Karpas-422 (cell line): ENCODE measurements at places on chromosomes 2 and 18. TPM values are rescaled to one million over a fixed set of nuclear protein-coding genes. Genes with fewer than 3 reads are reported as not detected.

The MDH1B gene
- 1.7 and 2.8 TPM in 2 replicates for total RNA-seq

The LRRC30 gene
- not detected in 2 replicates for total RNA-seq

The TXNL4A gene
- total RNA-seq: 128 and 186 TPM in 2 replicates

The RGPD3 gene
- total RNA-seq: not detected in 2 replicates

The OTOS gene
- total RNA-seq: not detected in 2 replicates

The PGAP1 gene
- total RNA-seq: 6.5 and 22.4 TPM in 2 replicates

The EIF4E2 gene
- 53.0 and 58.2 TPM in 2 replicates for total RNA-seq

The CHRNG gene
- not detected in 2 replicates for total RNA-seq

The DTNB gene
- 6.9 and 9.1 TPM in 2 replicates for total RNA-seq

GRCh38 chr18:43952398-43952797, 675.1 kb upstream of the SYT4 start:
- H3K27me3 ChIP-seq: no peaks in the 10 kb centered on the region
- H3K4me1 ChIP-seq: no peaks in the 10 kb centered on the region
- H3K36me3 ChIP-seq: no peaks in the 10 kb centered on the region
- H3K4me3 ChIP-seq: no peak overlapping the region
- DNase-seq: no peak

GRCh38 chr2:138572318-138572717, 70.7 kb downstream of the SPOPL start:
- peaks cover 67% of the 10 kb centered on the region; the same call in 1 of the 2 replicates for H3K36me3 ChIP-seq
- no peaks in the 10 kb centered on the region for H3K27me3 ChIP-seq
- no peak overlapping the region for H3K4me3 ChIP-seq
- no peak for DNase-seq

DNA sequence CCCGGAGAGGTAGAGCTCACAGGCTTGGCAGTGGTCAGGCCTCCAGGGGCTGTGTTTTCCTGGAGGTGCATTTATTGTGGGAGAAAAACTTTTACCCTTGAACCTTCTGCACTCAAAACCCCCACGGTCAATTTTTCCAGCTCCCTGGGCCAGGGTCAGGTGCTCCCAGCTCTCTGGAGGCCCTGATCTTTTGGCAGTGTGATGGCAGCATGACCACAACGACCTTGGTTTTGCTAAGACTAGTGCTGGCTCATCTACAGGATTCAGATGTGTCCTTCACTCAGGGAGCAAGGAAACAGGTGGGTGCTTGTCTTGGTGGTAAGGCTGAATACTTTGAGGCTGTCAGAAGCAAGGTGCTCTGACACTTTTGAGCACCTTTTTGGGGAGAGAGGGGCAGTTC, 92.3 kb downstream of the CCDC93 start:
- peaks cover 33% of the 10 kb centered on the region; the same call in 1 of the 2 replicates for H3K36me3 ChIP-seq
- no peak overlapping the region for H3K27ac ChIP-seq
- DNase-seq: peak; percentile 36
- H3K4me3 ChIP-seq: no peak overlapping the region
- H3K27me3 ChIP-seq: no peaks in the 10 kb centered on the region

DNA sequence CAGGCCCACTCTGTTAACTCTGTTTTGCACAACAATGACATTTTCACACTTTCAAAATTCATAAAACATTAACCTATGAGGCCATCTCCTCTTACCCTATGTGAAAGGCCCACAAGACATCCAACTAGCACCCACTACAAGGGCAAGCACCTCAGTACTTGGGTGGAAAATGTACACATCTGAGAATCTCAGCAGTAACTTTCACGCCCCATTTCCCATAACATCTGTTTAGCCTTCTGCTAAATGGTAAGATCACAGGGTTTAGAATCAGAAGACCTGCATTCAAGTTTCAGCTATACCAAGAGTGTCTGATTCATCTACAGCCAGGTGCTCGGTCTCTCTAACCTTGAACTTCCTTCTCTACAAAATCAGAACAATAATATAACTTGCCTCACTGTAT, 89.2 kb downstream of the SP100 start:
- H3K27ac ChIP-seq: no peak overlapping the region
- DNase-seq: no peak
- H3K27me3 ChIP-seq: no peaks in the 10 kb centered on the region
- no peaks in the 10 kb centered on the region for H3K4me1 ChIP-seq
- H3K4me3 ChIP-seq: no peak overlapping the region

- H3K4me1 ChIP-seq: peaks cover 4% of the 10 kb centered on the region
- no peaks in the 10 kb centered on the region for H3K36me3 ChIP-seq
- H3K27me3 ChIP-seq: no peaks in the 10 kb centered on the region
- H3K4me3 ChIP-seq: no peak within 1 kb of the TSS
- no peak within 1 kb of the TSS for H3K27ac ChIP-seq
Observed at GRCh38 chr2:216695401-216695821, at the start of gene IGFBP5. Gene IGFBP5 (minus strand): TSS chr2:216695549. CDS start chr2:216694775, 774 bp downstream.

DNA sequence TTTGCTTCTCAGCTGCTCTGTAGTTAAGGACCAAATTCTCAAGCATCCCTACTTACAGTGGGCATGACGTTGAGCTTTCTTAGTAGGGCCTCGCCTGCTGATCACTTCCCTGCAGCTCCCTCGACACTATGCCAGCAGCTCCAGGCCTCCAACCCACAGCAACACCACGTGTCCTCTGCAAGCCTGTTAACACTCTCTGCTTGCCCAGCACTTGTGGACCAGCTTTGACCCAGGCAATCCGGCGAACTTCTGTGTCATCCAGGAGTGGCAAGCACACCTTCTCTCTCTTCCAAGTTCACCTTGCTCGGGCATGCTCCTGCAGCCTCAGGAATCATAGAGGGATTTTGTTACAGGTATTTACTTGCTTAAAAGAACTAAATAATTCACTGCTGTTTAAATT, 138.6 kb upstream of the FHL2 start:
- H3K4me1 ChIP-seq: no peaks in the 10 kb centered on the region
- no peak overlapping the region for H3K4me3 ChIP-seq
- H3K36me3 ChIP-seq: no peaks in the 10 kb centered on the region
- no peaks in the 10 kb centered on the region for H3K27me3 ChIP-seq

DNA sequence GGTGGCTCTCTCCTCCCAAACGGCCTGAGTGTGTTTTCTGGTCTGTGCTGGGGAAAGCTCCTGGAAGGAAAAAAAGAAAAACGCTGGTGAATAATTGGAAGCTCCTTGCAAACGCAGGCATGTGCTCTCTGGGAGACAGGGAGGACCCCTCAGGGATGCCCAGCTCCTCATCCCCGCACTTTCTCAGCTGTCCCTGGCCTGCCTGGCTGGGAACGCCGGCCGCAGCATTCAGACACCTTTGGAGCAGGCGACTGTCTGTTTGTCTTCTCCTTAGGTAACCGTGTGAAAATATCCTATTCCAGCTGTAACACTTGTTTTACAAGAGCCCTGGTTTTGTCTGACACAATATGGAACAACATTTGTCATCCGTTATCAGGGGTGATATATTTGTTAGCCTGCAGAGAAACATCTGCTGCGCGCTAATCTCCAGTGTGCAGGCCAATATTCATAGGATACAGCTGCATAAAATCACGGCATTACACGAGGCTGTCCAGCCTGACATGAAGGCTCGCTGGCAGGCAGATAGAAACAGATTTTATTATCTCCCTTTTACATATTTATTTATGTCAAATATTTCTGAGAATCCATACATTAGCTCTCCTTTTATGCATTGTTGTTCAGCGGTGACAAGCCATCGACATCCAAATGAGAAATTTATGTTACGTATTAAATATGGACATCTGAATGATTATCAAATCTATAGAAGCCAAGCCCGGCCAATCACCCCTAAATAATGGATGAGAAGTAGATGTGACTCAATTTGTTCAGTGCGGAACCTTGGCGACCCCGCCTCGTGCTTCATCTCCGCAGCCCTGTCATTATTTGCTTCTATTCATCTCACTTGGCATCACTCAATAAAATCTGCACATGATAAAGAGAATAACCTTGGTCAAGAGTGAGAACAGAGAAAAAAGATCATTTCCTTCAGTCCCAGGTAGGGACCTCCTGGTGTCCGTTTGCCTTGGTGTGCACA, 675.1 kb upstream of the SALL3 start:
- H3K27me3 ChIP-seq: no peaks in the 10 kb centered on the region
- no peaks in the 10 kb centered on the region for H3K36me3 ChIP-seq
- DNase-seq: no peak
- no peak overlapping the region for H3K27ac ChIP-seq

DNA sequence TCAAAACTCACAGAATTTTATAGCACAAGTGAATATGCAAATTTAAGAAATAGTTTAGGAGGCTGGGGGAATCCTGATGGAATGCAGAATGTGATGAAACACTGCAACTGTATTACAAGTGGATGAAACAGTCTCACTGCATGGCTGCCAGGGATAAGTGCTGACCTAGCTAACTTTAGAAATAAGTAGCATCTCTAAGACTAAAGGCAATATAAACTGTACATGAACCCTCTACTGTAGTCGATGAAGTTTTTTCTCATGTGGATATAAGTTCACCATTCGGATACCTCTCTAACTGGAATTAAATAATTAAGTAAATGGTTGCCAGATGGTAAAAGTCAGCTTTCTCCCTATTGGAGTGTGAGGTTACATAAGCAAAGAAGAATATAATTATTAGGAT, 777.8 kb upstream of the RAB6C start:
- no peaks in the 10 kb centered on the region for H3K4me1 ChIP-seq
- no peaks in the 10 kb centered on the region for H3K27me3 ChIP-seq
- no peak for DNase-seq
- no peaks in the 10 kb centered on the region for H3K36me3 ChIP-seq
- H3K27ac ChIP-seq: no peak overlapping the region

- H3K27me3 ChIP-seq: no peaks in the 10 kb centered on the region
- no peak overlapping the region for H3K4me3 ChIP-seq
- no peaks in the 10 kb centered on the region for H3K4me1 ChIP-seq
Observed at GRCh38 chr18:41410006-41410405, 545.0 kb upstream of the PIK3C3 start.

DNA sequence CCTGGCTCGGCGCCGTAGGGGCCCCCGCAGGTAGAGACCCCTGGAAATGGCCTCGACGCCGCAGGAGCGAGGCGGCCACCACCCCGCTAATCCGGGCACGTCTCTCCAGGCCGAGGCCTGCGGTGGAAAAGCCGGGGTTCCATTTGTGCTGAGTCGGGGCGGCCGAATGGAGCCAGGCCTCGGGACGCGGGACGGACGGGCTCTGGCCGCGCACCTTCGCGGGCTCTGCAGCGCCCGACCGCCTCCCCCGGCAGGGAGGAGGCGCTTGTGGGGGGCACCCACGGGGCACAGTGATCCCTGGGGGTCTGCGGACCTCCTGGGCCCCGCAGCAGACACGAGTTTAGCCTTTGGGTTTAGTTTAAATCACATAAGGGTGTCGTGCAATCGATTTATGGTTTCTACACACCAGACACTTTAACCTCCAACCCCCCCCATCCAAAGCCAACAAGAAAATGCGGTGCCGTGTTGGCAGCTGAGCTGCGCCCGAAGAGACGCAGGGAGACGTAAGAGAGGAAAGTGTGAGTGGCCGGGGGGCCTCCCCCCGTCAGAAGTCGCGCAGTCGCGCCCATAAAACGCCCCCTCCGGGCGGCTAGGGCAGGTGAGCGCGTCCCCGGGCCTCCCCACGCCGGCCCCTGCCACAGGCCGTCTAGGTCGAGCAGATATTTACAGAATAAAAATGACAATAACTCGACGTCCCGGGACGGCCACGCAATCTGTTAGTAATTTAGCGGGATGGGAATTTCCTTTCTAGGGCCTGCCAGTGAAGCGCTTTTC, 1.0 kb upstream of the NFATC1 start:
- H3K27ac ChIP-seq: no peak overlapping the region
- H3K4me1 ChIP-seq: peaks cover 57% of the 10 kb centered on the region
- peak overlapping the region; percentile 63 for H3K4me3 ChIP-seq
- peak; percentile 71 for DNase-seq
- H3K36me3 ChIP-seq: peaks cover 8% of the 10 kb centered on the region; the same call in 1 of the 2 replicates

- H3K27me3 ChIP-seq: no peaks in the 10 kb centered on the region
- peak; percentile 62 for DNase-seq
- no peaks in the 10 kb centered on the region for H3K36me3 ChIP-seq
- peak overlapping the region; percentile 59 for H3K4me3 ChIP-seq
- H3K27ac ChIP-seq: 0 out of 2 replicates have a peak overlapping the region, but pooled peaks have one; percentile 44
- peaks cover 30% of the 10 kb centered on the region for H3K4me1 ChIP-seq
Observed at GRCh38 chr2:195533771-195534642, 123.0 kb upstream of the SLC39A10 start.

DNA sequence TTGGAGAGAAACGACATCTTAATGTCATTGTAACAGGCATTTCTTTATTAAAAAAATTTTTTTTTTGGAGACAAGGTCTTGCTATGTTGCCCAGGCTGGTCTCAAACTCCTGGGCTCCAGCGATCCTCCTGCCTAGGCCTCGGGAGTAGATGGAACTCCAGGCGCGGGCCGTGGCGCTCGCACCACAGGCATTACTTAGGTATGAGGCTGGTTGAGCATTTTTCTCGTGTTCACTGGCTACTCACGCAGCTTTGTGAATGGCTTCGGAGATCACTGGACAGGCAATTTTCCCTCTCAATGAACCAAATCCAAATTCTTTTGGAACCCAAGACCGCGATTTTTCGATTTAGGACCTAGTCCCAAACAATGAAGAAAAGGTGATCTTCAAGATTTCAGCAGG, 795 bp upstream of the TCF7L1 start:
- no peak overlapping the region for H3K4me3 ChIP-seq
- H3K27ac ChIP-seq: no peak overlapping the region
- H3K27me3 ChIP-seq: no peaks in the 10 kb centered on the region
- DNase-seq: no peak

GRCh38 chr2:97806738-97807618, 93.6 kb downstream of the ZAP70 start:
- H3K4me3 ChIP-seq: no peak overlapping the region
- H3K27me3 ChIP-seq: no peaks in the 10 kb centered on the region
- no peak overlapping the region for H3K27ac ChIP-seq
- no peaks in the 10 kb centered on the region for H3K36me3 ChIP-seq
- peaks cover 10% of the 10 kb centered on the region for H3K4me1 ChIP-seq

GRCh38 chr2:239252393-239252792, 148.4 kb downstream of the HDAC4 start:
- no peak overlapping the region for H3K4me3 ChIP-seq
- no peaks in the 10 kb centered on the region; the same call in 1 of the 2 replicates for H3K27me3 ChIP-seq
- no peak for DNase-seq
- no peaks in the 10 kb centered on the region for H3K4me1 ChIP-seq
- no peaks in the 10 kb centered on the region for H3K36me3 ChIP-seq
- H3K27ac ChIP-seq: no peak overlapping the region

DNA sequence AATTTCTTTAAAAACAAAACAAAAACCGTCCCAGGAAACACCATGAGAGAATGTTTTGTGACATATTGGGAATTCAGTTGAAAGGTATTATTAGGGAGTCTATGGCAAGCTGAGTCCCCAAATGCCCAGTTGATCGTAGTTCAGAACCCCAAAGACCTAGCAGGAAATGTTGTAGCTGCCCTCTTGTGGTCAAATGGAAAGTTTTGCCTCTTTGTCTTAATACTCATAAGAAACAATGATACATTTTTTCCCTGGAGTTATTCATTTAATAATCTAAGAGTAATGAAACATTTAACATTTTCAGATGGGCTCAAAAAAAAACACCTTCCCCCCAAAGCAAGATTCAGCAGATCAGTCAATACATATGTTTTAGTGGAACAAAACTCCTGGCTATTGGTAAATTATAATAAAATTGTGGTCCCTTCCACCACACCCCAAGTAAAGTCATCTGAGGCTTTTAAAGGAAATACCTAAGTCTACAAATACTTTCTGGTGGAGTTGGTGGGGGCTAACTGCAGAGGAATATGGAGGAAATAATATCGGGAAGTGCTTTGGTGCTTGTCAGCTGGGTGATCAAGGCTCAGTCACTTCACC, 37.8 kb upstream of the EFEMP1 start:
- H3K4me3 ChIP-seq: no peak overlapping the region
- H3K27ac ChIP-seq: no peak overlapping the region
- no peaks in the 10 kb centered on the region for H3K4me1 ChIP-seq
- no peaks in the 10 kb centered on the region for H3K27me3 ChIP-seq

GRCh38 chr2:43224131-43224570, 2.3 kb downstream of the ZFP36L2 start:
- peaks cover 73% of the 10 kb centered on the region for H3K4me1 ChIP-seq
- peaks cover 17% of the 10 kb centered on the region for H3K36me3 ChIP-seq
- H3K4me3 ChIP-seq: peak overlapping the region; percentile 90
- peak; percentile 85 for DNase-seq
